CD14-positive monocyte (primary cell): ENCODE measurements at places on chromosomes 3 and 15. TPM values are rescaled to one million over a fixed set of nuclear protein-coding genes. Genes with fewer than 3 reads are reported as not detected.
A peak's percentile ranks its signal among the peaks of the same experiment; 100 is the strongest.

Gene GLT8D1
- polyA plus RNA-seq: 34.8 TPM

- no peak for DNase-seq
- no peaks in the 10 kb centered on the region for H3K4me1 ChIP-seq
- no peaks in the 10 kb centered on the region for H3K27me3 ChIP-seq
- no peaks in the 10 kb centered on the region for H3K36me3 ChIP-seq
Observed at GRCh38 chr3:36475558-36475957, 95.3 kb downstream of the STAC start.

Gene RARB
- not detected in 2 replicates for polyA plus RNA-seq

- no peaks in the 10 kb centered on the region for H3K36me3 ChIP-seq
- no peaks in the 10 kb centered on the region for H3K4me1 ChIP-seq
- no peak overlapping the region for H3K4me3 ChIP-seq
- H3K27ac ChIP-seq: no peak overlapping the region
- no peaks in the 10 kb centered on the region for H3K27me3 ChIP-seq
Observed at GRCh38 chr3:69699183-69699582, 40.1 kb upstream of the MITF start.

DNA sequence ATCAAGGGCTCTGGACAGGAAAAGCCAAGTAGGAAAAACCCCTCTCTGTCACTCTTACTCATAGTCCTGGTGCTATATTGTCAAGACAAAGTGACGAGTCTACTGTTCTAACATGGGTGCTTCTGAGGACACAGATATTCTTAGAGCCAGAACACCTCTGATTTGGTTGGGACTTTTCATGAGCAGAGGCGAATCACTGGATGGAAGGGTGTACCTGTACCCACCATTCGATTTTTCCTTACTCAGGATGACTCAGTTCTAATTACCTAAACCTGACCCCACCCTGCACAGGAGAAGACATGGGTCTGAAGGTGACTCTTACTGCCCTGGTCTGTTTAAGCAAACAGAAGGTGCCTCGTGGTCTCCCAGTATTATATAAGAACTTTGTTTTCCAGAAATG, 58.5 kb downstream of the ABCC5 start:
- no peaks in the 10 kb centered on the region for H3K4me1 ChIP-seq
- H3K36me3 ChIP-seq: peaks cover 9% of the 10 kb centered on the region
- H3K4me3 ChIP-seq: no peak overlapping the region
- no peak for DNase-seq
- H3K27ac ChIP-seq: no peak overlapping the region

DNA sequence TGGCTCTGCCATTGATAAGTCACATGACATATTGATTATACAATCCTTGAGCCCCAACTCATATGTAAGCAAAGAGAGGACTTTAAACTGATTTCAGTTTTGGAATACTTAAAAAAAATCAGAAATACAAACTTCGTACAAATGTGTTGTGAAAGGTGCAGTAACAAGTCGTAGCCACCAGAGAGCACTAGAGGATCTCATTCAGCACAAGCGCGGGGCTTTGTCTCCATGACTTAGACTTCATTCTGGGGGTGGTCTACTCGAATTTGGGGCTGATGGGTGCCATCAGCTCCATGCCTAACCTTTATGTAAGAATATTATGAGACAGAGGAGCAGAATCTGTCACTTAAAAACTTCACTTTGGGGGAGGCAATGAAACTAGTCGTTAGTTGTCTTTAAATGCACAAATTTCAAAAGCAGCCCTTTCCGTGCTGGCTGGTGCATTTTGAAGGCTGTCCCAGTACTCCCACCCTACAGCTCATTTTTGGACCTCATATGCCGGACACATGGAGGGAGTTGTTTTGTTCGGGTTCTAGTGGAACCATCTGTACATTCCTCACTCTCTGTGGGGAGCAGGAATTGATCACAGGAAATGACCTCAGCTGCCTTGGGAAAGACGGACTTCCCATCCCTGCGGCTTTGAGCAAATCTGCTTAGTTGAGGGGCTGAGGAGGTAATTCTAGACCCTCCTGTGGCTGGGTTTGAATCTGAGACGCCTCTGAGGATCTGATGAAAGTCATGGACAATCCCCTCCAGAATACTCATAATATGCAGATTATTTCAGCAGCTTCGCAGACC, 27.5 kb upstream of the MASP1 start:
- H3K4me3 ChIP-seq: no peak overlapping the region
- no peak overlapping the region for H3K27ac ChIP-seq
- no peaks in the 10 kb centered on the region for H3K27me3 ChIP-seq
- no peaks in the 10 kb centered on the region for H3K36me3 ChIP-seq
- DNase-seq: peak; percentile 37

DNA sequence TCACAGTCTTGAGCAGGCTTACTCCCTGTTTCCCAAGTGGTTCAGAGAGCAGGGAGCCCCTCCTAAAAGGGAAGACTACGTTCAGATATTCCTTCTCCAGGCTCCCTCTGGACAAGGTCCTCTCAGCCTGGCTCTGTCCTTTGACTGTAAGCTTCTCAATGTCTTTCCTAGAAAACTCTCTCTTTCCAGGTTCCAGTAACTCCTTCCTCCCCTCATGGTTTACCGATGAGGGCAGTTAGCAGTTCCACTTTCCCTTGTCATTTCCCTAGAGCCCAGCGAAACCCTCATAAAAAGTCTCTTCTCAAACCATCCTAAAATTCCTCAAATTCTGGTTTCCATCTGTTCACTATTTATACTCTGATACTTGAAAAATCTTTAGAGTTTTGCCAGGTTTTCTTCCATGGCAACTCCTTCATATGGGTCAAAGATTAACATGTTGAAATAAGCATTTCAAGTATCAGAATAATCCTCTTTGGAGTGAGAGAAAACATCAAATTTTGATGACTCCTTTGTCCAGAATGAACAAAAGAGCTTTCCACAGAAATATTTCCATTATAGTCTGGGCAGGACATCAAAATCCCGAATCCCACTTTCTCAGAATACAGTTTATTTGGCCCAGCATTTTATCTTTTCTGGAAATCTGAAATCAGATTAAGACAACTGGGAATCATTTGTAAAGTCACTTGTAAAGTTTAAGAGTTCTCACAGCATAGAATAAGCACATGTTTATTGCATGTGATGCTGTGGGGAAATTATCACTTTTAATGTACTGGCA, 599.4 kb downstream of the UNC13C start:
- no peak overlapping the region for H3K27ac ChIP-seq
- H3K27me3 ChIP-seq: no peaks in the 10 kb centered on the region
- DNase-seq: no peak
- H3K4me3 ChIP-seq: no peak overlapping the region
- H3K36me3 ChIP-seq: no peaks in the 10 kb centered on the region

DNA sequence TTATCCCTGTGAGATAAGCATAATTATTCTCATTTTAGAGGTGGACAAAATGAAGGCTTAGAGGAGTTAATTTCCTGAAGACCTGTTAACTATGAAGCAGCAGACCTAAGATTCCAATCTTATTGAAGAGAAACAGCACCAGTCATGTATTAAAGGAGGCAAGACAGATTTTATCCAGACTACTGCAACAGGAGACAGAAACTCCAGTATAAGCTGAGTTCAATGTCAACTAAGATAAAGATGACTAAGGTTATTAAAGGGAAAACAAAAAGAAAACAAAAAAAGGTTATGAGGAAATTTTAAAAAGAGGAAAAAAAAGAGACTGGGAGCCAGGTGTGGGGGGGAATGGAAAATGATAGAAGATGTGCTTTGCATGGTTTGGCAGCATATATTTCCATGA, 707.7 kb upstream of the NR2F2 start:
- H3K4me1 ChIP-seq: no peaks in the 10 kb centered on the region
- DNase-seq: no peak
- no peak overlapping the region for H3K4me3 ChIP-seq

DNA sequence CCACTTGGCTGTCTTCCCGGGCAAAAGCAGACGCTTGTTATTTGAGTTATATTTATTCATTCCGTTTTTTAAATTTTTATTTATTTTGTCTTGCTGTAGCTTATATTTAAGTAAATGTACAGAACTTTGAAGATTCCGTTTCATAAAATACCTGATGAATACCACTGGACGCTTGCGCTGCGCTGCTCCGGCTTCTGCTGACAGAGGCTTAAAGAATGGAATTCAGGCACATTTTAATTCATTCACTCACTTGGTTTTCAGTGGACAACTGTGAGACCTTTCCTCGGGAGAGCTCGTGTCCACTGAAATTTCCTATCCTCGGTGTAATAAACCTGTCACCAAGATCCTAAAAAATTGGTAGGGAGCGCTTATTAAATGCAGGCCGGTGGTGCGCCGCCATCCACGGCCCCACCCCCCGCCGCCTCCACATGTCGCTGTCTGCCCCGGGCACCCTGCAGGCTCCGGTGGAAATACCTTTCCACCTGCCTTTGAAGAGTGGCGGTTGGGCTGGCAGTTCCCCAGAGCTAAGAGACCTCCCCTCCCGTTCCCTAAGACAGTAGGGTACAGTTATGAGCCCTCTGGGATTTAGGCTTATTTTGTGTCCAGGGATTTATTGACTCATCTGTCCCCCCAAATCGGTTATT, 62.5 kb upstream of the UBE2E1 start:
- no peak for DNase-seq
- H3K27me3 ChIP-seq: no peaks in the 10 kb centered on the region

- no peaks in the 10 kb centered on the region for H3K4me1 ChIP-seq
- no peaks in the 10 kb centered on the region for H3K36me3 ChIP-seq
- H3K27ac ChIP-seq: no peak overlapping the region
- no peaks in the 10 kb centered on the region for H3K27me3 ChIP-seq
Observed at GRCh38 chr3:172965256-172965655, 175.8 kb downstream of the SPATA16 start.

GRCh38 chr15:41817781-41818180, 10.1 kb upstream of the JMJD7 start:
- H3K4me1 ChIP-seq: no peaks in the 10 kb centered on the region
- H3K27ac ChIP-seq: no peak overlapping the region
- H3K4me3 ChIP-seq: no peak overlapping the region

DNA sequence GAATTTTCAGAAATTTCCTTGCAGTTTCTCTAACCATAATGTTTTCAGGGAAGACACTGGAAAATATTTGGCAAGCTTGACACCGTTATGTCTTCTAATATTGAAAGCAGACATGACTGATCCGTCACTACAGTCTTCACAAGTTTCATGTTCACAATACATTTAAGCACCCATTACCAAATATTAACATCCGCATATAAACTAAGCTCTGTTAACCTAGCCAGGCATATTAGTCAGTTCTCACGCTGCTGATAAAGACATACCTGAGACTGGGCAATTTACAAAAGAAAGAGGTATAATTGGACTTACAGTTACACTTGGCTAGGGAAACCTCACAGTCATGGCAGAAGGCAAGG, 162.7 kb upstream of the LYSMD4 start:
- H3K27me3 ChIP-seq: no peaks in the 10 kb centered on the region
- H3K36me3 ChIP-seq: no peaks in the 10 kb centered on the region
- H3K4me1 ChIP-seq: no peaks in the 10 kb centered on the region
- no peak for DNase-seq

- no peak overlapping the region for H3K27ac ChIP-seq
- peak; percentile 61 for DNase-seq
- no peaks in the 10 kb centered on the region for H3K36me3 ChIP-seq
- no peaks in the 10 kb centered on the region for H3K27me3 ChIP-seq
Observed at GRCh38 chr15:57559875-57560274, 31.8 kb upstream of the MYZAP start.
